ENCODE measurements at places on chromosomes 3 and 15. TPM values are rescaled to one million over a fixed set of nuclear protein-coding genes. Genes with fewer than 3 reads are reported as not detected.

The GPR149 gene
- polyA plus RNA-seq = not detected

The SEMA3G gene
- polyA plus RNA-seq = 0.14 TPM

The MAP1A gene
- polyA plus RNA-seq = 0.18 TPM

The SEMA4B gene
- polyA plus RNA-seq = 72.7 TPM

The CD86 gene
- 2.9 TPM for polyA plus RNA-seq

The PLIN1 gene
- not detected for polyA plus RNA-seq

The PRR20G gene
- not detected for polyA plus RNA-seq

The ESYT3 gene
- 0.63 TPM for polyA plus RNA-seq

The WDR93 gene
- 0.05 TPM for polyA plus RNA-seq

The ITIH3 gene
- polyA plus RNA-seq = not detected

The TRAK1 gene
- 63.7 TPM for polyA plus RNA-seq

The BLOC1S6 gene
- 10.9 TPM for polyA plus RNA-seq

Data from keratinocyte (primary cell).